Stimulated activated effector memory CD8-positive, alpha-beta T cell treated with anti-CD3 and anti-CD28 coated beads, Interleukin-12 subunit alpha, Interleukin-12 subunit beta, amount 100 ng/mL, for 72 hours (primary cell): ENCODE measurements at places on chromosomes 1 and 21.
A peak's percentile ranks its signal among the peaks of the same experiment; 100 is the strongest.

- no peak for DNase-seq
Observed at GRCh38 chr1:196516373-196516772, 91.9 kb downstream of the KCNT2 start.

DNA sequence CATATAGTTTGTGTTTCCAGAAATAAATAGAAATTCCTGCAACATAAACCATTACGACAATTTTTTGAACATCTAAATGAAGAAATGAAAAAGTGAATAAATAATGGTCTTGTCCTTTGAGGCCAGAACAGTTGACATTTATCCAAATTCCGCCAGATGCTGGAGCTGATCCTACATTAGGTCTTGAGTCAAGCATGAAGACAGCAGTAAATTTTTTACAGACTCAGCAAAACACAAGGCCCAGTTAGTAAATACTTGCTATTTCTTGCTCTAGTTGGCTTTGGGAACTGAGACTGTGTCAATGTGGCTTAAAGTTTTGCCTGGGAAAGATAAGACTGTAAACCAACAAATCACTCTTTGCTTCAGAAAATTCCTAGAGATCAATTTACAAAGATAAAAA is 540.1 kb upstream of the RGS18 start:
- DNase-seq = no peak

- DNase-seq = no peak
Observed at GRCh38 chr1:35560256-35561225, 2.9 kb downstream of the NCDN start.

GRCh38 chr1:162315673-162316072 is 61.0 kb downstream of the SPATA46 start:
- no peak for DNase-seq

- DNase-seq = no peak
Observed at GRCh38 chr1:46562498-46562897, 11.1 kb upstream of the KNCN start.

DNA sequence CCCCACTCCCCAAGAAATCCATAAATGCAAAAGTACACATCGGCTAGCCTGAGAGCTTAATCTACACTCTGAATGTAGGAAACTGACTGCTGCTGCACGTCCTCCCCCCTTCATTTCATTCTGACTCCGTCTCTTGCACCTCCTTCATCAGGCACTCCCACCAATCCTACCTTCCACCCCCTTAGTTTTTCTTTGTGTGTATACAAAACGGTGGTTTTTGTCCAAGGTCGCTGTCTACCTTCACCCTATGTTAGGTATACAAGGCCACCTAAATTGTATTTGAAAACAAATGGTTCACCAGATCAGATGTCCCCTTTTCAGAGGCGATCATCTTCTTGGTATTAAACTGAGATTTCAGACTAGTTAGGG is 1.9 kb downstream of the WDR26 start:
- DNase-seq = peak; percentile 58

DNA sequence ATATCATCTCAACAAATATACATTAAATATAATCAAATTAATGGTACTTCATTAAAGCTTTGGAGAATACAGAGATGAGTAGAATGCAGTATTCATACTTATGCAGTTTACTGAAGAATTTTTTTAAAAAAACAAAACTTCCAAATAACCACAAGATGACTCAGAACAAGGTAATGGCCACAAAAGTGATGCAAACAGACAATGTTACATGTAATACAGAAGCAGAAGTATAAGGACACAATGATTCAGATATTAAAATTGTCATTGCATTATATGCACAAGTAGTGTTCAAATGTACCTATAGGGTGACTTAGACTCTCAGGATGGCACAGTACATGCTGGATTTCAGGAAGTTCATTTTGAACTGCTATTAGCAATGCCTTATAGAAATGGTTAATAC is 227.2 kb upstream of the ST6GALNAC5 start:
- DNase-seq = no peak

- DNase-seq = no peak
Observed at GRCh38 chr1:4308806-4309205, 345.6 kb upstream of the AJAP1 start.

GRCh38 chr1:107593501-107594209 is 371.3 kb downstream of the VAV3 start:
- no peak for DNase-seq

DNA sequence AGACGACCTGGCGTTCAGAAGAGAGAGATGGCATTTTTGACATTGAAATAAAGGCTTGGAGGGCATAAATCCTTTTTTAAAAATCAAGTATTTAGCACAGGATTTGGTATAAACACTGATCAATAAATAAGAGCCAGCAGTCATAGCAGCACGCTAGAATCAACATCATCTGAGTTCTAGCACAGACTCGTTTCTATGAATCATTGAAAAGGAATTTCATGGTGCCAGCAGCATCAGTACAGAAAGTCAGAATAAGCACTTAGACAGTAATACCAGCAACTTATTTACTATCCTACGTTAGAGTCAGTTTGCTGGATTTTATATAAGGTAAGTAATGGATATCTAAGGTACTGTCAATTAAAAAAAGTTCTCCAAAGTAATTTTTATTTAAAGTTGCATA is 119.3 kb downstream of the HLCS start:
- no peak for DNase-seq

DNA sequence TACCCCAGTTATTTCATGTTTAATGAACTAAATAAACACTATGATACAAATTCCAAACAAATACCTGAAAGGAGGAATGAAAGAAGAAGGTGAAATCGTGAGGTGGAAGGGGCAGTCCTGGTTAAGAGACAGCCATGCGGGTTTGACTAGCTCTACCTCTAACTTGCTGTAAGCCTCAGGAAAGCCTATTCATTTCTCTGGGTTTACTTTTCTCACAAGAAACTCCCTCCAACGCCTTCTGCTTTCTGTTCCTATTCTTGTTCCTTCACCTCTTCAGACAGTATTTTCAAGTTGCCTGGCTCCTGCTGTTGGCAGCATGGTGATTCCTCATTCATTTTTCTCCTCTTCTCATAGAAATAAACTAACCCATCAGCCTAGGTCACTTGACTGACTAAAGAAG is 92.4 kb downstream of the NTPCR start:
- DNase-seq = no peak

DNA sequence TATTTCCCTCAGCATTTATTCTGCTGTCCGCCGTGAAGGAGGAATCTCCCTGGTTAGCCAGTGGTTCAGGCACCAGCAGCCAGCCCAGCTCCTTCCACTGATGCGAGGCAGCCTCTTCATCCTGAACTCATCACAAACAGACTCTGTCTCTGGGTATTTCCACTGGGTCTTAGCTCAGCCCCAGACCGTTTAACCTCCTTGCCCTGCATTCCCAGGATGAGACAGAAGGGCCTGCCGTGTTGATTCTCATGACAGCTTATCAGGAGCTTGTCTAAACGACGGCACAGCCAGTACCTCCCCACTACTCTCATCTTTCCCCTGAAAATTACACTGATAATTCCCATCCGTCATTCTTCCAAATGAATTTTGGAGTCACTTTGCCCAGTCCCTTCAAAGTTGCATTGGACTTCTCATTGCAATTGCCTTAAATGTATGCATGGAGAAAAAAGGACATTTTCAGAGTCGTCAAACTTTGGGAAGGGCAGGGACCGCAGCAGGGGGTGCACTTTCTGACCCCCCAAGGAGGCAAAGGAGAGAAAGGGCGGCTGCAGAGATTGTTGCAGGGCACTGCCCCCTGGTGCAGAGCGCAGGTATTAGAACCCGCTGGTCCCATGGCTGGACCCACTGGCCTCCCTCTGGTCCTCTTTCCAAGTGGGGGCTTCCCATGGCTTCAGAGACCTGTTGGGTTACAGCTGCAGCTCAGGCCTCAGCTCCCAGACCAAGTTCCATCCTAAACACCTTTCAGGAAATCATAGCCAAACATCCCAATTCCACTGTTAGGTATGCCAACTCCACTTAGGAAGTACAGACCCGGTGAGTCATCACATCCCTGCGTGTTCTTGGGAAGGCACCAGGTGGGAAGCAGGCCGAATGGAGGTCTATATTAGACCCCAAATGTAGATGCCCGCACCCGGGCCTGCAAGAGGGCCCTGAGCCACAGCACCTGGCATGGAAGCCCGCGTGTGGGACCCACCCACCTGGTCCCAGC is 3.7 kb upstream of the MEGF6 start:
- DNase-seq = no peak

DNA sequence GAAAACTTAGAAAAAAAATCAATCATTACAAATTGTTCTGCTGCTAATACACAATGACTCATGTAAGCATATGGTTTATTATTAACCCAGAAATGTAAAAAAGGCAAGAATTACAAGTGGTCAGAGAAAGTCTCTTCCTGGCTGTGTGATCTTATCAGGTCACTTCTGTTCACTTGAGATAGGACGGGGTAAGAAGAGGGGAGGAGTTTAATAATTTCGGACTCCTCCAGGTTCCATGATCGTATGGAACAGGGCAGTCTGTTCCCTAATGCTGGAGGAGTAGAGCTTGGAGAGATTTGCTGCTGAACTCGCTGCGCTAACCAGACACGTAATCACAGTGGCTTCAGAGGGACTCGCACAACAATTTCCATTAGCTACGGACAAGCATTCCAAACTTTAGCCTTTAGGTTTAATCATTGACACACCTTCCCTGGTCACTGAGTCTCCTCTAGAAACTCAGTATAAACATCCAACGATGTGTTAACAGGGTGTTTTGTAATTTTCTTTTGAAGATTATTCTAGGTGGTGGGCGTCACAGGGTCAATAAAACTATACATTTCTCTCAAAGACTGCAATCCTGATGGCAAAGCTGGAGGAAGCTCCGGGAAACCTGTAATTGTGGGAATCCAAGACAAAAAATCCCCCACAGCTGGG is 1.3 kb downstream of the CRYZ start:
- no peak for DNase-seq

DNA sequence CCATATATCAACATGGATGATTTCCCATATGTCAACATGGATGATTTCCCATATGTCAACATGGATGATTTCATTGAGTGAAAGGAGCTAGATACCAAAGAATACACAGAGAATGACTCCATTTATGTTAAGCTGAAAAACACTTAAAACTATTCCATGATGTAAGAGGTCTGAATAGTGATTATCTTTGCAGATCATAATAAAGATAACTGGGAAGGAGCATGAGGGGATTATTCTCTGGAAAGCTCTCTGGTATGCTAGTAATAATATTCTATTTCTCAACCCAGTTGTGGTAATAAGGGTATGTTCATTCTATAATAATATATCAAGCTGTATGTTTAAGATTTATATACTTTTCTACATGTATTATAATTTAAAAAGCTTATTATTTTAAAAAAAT is 14.1 kb downstream of the SYNJ1 start:
- DNase-seq = no peak

GRCh38 chr1:158067662-158068061 is 74.2 kb downstream of the KIRREL1 start:
- DNase-seq = no peak

- no peak for DNase-seq
Observed at GRCh38 chr1:158045639-158046038, 52.2 kb downstream of the KIRREL1 start.

GRCh38 chr1:184039126-184039525 is 1.6 kb upstream of the COLGALT2 start:
- DNase-seq = no peak

- DNase-seq = no peak
Observed at GRCh38 chr21:27681841-27682240, 715.0 kb upstream of the ADAMTS5 start.

GRCh38 chr1:41526956-41527561 is 42.6 kb upstream of the EDN2 start:
- no peak for DNase-seq

DNA sequence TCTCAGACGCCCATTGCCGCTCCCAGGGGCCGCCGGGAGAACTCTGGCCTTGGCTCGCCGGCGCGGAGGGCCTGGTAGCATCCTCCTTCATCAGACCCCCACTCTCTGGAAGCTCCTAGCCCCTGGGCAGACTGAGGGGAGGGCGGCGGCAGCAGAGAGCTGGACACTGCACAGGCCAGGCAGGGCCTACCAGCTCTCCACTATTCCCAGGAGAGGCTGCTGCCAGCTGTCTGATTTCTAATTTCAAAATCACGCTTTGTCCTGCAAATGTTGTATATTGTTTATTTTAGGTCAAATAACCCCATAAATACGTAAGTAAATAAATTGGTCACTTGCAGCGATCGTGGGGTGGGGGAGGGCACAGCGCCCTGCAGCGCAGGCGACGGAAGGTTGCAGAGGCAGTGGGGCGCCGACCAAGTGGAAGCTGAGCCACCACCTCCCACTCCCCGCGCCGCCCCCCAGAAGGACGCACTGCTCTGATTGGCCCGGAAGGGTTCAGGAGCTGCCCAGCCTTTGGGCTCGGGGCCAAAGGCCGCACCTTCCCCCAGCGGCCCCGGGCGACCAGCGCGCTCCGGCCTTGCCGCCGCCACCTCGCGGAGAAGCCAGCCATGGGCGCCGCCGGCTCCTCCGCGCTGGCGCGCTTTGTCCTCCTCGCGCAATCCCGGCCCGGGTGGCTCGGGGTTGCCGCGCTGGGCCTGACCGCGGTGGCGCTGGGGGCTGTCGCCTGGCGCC is at the start of gene MTARC1:
Gene MTARC1, plus strand, starts transcription at position 577 of the 732 bp plus-strand sequence. Its CDS starts 32 bp downstream, at position 609.
- DNase-seq = no peak

DNA sequence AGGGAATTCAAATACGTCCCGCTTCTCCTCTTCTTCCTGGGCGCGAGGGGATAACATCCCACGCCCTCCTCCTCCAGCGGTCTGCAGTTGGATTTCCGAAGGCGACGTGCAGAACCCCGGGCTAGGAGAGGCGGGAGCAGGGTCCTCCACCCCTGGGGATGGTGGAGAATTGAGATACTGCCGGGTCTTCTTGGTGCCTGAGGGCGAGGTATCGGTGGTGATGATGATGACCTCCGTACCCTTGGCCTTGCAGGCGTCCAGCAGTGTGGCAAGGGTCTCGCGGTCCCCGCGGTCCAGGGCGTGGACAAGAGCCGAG is 3.2 kb upstream of the LIX1L start:
- no peak for DNase-seq

- no peak for DNase-seq
Observed at GRCh38 chr1:204435381-204435831, 23.8 kb upstream of the PPP1R15B start.

GRCh38 chr1:34398241-34398915 is 221.7 kb downstream of the C1orf94 start:
- DNase-seq = no peak

GRCh38 chr1:159239551-159240220 is 35.0 kb downstream of the ACKR1 start:
- DNase-seq = no peak

GRCh38 chr1:94257444-94257843 is 20.1 kb upstream of the ARHGAP29 start:
- DNase-seq = no peak

DNA sequence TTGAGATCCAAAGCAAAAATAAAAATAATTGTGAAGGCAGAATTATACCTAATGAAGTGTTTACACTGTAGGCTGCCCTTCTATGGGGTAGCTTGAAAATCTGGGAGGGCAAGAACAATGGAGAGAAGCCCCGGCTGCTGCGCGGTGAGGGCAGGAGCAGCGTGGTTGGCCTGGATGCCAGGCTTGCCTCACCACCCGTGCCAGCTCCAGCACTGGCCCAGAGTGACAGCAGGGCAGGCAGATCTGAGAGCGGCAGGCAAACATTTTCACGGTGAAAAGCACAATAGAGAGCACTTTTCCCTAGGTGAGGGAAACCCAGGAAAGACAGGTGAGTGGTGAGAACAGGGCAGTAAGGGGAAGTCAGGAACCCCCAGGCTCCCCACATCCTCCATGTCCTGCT is 1.4 kb downstream of the PROK1 start:
- DNase-seq = no peak
